Stimulated activated CD4-positive, alpha-beta T cell treated with anti-CD3 and anti-CD28 coated beads, Interleukin-4, amount 100 ng/mL, for 48 hours (primary cell): ENCODE measurements at places on chromosomes 4 and X.
A peak's percentile ranks its signal among the peaks of the same experiment; 100 is the strongest.

GRCh38 chrX:40263014-40263560 lies 165.3 kb upstream of the BCOR start:
- DNase-seq: no peak

DNA sequence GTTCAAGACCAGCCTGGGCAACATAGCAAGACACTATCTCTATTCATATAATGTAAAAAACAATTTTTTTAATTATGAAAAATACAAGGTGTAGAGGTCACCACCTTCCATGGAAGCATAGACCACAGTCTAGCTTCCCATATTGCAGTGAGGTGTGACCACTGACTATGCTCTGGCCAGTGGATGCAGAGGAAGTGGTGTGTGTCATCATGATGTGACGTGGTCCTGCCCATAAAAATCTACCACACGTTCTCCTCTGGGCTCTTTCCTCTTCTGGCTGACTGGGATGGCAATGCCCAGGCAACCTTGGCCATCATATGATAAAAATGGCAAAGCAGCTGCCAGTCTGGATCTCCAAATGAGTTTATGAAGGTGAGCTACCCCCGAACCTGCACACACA lies 65.7 kb downstream of the RBM47 start:
- DNase-seq: no peak

- no peak for DNase-seq
Measured at GRCh38 chr4:153332936-153333335, 11.6 kb upstream of the MND1 start.

DNA sequence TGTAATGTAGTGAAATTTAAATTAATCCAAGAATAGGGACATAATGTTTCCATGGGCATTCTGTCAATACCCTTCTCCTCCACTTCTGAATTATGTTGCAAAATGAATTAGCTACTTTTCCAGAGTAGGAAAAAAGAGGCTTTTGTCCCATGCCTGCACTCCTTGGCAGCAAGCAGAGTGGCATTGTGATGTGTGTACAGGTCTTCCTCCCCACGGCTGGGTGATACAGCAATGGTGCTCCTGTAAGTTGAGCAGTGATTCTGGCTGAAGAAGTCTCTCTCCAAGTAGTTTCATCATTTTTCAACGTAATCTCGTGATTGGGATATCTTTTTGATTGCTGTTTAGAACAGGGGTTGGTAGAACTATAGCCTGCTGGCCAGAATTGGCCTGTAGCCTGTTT lies 59.9 kb downstream of the KIT start:
- no peak for DNase-seq

GRCh38 chrX:115373308-115373707 lies 83.8 kb downstream of the LUZP4 start:
- DNase-seq: no peak

GRCh38 chrX:19443869-19444526 lies 71.3 kb downstream of the MAP3K15 start:
- no peak for DNase-seq

- peak; percentile 4 for DNase-seq
Measured at GRCh38 chr4:117447925-117448324, 362.5 kb upstream of the TRAM1L1 start.

GRCh38 chrX:153651540-153652079 lies 4.6 kb downstream of the DUSP9 start:
- no peak for DNase-seq

- DNase-seq: no peak
Measured at GRCh38 chrX:13476384-13476783, 93.0 kb upstream of the EGFL6 start.

- DNase-seq: no peak
Measured at GRCh38 chr4:109999585-109999912, 86.9 kb downstream of the EGF start.

- DNase-seq: no peak
Measured at GRCh38 chr4:69748173-69748572, 12.2 kb downstream of the SULT1B1 start.

DNA sequence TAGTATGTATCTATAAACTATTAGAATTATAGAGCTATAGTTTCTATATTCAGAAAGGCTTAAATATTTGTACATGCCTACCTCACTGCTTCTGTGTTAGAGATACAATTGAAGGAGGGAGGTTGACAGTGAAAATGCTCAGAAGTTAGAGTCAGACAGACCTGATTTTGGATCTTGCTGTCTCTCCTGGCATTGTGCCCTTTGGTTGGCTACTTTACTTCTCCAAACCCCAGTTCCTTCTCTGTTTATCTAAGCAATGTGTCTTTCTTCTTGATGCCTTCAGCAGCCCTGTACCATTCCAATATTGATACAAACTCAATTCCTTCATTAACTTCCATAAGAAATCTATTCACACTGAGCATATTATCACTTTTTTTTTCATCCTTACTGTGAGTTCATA lies 28.7 kb downstream of the CCNG2 start:
- no peak for DNase-seq

DNA sequence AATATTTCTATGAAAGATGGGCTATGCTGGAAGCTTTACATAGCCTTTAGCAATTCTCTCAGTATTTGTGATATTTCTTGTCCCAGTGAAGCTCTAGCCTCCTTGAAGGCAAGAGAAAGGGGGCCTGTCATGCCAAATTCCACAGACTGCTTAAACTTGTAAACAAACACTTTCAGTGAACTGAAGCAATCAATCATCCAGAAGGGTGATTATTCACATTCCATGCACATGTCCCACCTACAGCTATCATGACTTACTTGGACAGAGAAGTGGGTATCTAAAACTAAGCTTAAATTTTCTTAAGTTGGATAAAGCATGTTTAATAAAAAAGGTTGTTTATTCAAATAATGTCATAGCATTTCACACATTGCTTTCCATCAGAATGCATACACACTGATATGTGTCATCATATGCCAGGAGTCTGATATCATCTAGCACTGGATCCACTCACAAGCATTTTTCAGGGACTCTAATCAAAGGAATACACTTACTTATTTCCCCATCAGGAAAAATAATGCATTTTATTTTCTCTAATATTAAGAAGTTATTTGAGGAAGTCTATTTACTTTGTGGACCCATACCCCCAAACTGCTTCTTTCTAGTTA lies 1.2 kb upstream of the FSTL5 start:
- no peak for DNase-seq

DNA sequence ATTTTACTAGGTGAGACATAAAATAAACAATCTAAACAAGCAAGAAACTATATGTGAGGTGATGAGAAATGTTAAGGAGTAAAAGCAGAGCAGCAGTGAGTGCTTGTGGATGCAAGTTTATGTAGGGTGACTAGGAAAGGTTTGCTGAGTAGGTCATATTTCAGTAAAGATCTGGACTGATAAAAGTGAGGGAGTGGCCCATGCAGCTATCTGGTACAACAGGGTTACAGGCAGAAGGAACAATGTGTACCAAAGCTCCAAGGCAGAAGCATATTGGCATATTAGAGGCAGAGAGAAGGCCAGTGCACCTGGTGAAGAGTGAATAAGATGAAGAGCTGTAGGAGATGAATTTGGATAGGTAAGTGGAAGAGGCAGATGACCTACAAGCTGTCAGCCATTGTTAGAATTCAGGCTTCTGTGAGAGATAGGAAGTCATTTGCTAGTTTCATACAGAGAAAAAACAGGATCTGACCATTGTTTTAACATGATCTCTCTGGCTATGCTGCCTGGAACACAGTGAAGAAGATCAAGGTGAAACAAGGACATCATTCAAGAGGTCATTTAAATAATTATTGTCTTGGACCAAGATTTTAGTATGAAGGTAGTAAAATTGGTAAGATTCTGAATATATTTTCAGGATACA lies 274.6 kb downstream of the ANKRD50 start:
- no peak for DNase-seq

DNA sequence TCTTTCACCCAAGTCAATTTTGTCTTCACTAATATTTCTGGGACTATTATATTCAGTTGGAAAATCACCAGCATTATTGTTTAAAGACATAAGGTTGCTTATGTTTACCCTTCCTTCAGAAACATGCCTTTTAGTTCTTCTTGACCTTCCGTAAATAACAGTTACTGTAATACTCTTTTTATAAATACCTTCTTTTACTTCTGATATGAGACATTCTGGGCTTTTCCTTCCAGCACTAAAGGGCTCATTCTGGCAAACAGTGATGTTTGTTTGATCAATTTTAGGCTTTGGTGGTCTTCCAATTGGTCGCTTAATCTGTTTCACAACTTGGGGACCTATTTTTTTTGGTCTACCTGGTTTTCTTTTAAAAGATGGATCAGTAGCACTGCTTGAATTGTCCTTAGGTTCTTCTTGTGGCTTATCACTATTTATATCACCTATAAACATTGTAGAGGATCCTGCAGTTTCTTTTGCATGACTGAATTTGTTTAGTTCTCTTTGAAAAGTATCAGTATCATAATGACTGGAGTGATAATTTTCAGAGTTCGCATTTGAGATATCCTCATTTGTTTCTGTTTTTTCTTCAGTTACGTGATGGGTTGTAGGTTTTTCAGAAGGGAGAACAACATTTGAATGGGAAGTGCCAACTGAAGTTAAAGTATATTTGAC lies 64.8 kb downstream of the NCAPG start:
- DNase-seq: no peak

DNA sequence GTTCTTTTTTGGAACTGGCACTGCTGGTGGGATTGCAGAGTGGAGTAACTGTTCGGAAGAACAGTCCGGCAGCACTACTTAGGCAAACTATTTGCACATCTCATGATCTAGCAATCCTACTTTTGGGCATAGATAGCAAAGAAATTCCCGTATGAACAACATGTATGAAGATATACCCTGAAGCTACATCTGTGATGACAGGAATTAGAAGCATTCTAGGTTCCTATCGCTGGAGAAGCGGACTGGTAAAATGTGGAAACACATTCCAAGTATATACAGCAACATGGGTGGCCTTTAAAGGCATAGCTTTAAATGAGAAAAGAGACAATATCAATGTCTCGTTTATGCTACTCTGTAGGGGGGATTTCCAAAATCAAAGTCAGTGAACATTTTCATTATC lies 3.1 kb downstream of the DCAF16 start:
- no peak for DNase-seq

DNA sequence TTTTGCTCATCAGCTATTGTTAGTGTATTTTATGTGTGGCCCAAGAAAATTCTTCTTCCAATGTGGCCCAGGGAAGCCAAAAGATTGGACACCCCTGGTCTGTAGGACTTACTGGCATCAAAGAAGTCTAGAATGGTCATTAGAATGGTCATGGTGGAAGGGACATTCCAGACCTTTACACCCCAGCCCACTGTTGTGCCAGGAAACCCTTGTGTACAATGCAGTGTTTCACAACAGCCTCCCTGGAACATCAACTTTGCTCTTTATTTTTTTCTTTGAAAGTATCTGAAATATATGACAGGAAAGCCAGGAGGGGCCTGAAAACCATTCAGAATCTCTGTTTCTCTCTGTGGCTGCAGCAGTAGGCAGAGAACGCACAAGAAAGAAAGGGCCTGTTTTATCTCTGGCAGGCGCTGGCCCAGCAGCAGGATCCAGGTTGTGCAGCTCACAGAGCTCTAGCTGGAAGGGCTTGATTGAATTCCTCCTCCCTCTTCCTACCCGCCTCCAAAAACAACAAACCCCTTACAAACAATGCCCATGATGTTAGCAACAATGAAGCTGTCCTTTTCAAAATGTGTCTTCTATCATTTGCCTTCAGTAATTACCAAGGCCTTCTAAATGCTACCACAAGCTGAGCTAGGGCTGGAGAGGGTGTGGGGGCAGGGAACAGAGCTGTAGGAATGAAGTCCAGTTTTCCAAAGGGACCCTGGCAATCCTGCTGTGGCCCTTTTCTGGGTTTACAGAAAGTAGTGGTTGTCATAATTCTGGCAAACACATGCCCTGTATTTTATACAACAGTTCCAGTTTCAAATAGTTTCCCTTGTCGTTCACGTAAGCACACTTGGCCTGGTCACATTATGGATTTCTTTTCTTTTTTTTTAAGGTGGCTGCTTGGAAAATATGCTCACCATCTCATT lies 32.3 kb upstream of the TFDP3 start:
- DNase-seq: no peak

DNA sequence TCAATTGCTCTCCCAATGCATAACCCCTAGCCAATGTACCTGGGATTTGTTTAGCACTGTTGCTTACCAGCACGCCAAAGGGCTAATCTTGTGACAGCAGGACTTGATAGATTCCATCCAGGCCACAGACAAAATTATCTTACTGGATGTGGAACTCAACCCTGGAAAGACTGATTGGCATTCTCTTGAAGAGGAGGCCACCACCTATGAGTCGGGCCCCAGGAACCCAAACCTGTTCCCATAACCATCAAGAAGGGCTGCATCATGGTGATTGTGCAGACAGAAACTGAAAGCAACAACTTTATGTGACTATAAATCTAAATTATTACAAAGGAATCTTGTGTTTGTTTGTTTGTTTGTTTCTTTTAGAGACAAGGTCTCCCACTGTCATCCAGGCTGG lies 19.9 kb upstream of the TMEM255A start:
- DNase-seq: no peak

- DNase-seq: no peak
Measured at GRCh38 chr4:147683188-147683591, 773 bp downstream of the PRMT9 start.

DNA sequence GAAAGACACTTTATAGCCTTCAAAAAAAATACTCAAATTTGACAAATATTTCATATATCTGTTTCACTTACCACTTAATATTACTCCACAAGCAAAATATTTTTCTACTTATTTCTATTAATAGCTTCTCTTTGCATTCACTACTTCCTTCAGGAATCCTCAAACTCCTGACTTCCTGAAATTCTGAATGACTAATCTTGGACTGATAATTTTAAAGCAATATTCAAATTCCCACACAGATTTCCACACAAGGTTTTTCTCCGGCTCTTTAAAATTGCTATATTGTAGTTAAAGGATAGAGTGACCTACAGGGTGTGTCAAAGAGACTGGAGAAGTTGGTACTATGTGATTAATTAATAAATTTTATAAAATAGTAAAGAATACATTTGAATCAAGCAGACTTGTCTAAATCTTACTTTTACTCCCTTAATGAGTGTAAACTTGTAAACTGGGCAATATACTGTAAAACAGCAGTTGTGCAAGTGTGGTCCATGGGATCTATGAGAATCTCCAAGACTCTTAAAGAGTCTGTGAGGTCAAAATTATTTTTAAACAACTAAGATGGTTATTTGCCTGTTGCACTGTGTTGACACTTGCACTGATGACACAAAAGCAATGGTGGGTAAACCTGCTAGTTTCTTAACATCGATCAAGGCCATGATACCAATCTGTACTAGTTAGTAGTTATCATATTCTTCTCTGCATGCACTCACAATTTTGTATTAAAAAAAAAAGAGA lies 44.5 kb downstream of the ANKRD17 start:
- no peak for DNase-seq

DNA sequence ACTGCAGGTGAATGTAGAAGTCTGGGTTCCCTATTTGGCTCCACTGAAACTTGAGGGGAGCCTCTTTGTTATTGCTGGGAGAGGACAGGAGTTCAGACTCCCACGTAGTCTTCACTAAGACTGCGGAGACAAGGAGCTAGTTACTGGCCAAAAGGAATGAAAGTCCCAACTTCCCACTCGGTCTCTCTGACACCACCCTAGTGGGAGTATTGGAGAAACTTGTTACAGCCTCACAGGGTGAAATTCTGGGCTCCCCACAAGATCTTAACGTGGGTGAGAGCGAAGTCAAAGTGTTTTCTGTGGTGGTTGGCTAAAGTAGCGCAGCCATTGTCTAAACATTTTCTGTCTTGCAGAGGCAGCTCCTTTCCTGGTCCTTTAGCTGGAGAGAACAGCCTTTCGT lies 13.5 kb downstream of the MYOZ2 start:
- DNase-seq: no peak
